Activated CD4-positive, alpha-beta T cell treated with anti-CD3 and anti-CD28 coated beads for 4 hours (primary cell): ENCODE measurements at places on chromosomes 1 and 21.
A peak's percentile ranks its signal among the peaks of the same experiment; 100 is the strongest.

DNA sequence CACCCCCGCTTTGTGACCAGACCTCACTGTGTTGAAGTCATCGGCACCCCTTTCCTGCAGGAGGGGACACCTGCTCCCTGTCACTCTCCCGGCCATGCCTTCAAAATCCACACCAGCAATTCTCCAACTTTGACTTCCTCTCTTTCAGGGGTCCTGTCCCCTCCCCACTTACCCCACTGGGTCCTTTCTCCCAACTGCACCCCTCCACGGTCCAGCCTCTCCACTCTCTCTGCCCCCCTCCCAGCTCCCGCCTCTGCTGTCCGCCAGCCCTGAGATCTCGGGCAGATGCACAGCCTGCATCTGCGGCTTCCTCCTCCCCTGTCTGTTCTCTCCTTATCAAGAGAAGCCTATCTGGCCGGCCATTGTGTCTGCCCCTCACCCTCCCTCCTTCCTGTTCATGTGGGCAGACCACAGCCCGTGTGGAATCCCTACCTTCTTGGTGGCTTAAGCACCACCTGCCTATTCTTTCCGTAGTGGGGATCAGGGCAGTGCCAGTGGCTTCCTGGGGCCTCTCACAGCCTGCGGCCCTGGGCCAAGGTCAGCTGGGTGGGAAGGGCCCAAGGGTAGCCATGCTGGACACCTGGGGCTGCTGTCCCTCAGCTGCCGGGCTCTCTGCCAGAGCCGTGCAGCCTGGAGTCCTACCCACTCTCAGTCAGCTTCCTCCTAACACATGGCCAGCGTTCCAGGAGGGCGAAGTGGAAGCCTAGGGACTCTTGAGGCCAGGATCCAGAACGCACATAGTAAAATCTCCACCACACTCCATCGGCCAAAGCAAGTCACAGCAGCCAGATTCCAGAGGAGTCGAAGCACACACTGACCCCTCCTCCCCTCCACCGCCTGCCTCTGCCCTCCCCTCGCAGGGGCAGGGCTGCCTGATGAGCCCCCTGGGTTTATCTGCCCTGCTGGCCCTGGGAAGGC lies 5.1 kb upstream of the HES4 start:
- no peak for DNase-seq

DNA sequence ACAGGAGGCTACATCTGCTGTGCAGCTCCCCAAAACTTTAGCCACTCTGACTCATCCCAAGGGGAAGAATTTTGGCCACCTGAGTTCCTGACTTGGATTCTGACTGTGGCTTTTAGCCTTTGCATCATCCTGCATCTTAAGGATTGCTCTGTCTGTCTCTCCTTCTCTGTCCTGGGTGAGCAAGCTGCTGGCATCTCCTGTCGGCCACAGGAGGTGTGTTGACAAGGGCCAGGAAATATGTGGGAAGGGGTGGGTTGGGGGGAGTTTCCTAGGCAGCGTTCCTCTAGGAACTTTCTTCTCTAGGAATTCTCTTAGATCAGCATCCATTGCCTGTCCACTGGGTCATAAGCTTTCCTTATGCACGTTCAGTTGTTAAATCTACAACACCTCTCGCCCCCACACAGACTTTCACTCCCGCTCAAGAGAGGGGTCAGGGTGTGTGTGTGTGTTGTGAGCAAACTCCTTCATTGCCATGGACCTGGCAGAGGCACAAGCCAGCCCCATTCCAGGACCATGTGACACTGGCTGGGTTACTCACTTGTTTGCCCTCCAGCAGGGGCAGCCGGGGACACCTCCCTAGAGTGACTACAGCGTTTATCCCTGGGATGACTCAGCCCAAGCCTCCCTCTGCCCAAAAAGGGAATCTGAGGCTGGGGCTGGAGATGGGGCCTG lies 145.0 kb upstream of the DUSP10 start:
- no peak for DNase-seq

GRCh38 chr1:44881011-44881632 lies 38.1 kb upstream of the PTCH2 start:
- DNase-seq, result no peak

DNA sequence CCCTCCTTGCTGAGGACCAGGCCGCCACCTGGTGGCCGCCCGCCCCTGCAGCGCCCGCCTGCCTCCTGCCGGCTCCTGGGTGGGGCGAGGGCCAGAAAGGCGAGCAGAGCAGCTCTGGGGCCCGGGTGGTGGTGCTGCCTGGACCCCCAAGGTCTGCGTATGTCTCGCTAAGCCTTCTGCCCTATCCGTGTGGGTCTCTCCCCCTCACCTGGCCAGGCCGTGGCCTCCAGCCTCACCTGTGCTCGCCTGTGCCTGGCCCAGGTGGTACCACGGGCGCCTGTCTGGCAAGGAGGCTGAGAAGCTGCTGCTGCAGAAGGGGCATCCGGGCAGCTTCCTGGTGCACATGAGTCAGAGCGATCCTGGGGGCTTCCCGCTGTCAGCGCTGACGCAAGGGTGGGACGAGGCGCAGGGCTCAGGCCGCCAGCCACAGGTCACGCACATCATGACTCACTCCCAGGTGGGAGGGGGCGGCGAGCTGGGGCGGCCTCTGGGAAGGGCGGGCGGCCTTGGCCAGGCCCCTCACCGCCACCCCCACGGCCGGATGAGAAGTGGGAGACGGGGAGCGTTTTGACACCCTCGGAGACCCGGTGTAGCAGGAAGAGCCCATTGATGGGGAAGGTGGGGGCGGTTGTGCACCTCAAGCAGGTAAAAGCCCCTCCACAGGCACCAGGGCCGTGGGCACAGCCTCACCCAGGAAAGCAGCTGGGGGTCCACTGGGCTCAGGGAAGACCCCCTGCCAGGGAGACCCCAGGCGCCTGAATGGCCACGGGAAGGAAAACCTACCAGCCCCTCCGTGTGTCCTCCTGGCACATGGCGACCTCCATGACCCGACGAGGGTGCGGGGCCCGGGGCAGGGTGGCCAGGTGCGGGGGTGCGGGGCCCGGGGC lies 9.9 kb downstream of the RNF223 start:
- peak; percentile 94 for DNase-seq

GRCh38 chr21:26106562-26106961 lies 64.0 kb downstream of the APP start:
- DNase-seq, result no peak

DNA sequence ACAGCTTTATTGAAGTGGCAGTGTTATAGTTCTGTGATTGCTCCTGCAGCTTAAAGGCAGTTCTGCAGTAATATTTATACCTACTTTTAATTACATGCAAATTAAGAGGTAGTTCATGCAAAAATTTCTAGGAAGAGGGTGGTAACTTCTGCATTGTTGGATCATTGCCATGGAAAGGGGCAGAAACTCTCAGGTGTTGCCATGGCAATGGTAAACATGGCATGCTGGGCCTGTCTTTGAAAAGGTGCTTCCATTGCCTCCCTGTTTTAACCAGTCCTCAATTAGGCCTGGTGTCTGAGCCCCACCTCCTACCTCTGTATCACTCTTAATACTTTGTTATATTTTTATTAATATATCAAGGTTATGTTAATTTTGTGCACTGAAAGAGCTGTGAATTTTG lies 104.7 kb downstream of the DISC1 start:
- no peak for DNase-seq

DNA sequence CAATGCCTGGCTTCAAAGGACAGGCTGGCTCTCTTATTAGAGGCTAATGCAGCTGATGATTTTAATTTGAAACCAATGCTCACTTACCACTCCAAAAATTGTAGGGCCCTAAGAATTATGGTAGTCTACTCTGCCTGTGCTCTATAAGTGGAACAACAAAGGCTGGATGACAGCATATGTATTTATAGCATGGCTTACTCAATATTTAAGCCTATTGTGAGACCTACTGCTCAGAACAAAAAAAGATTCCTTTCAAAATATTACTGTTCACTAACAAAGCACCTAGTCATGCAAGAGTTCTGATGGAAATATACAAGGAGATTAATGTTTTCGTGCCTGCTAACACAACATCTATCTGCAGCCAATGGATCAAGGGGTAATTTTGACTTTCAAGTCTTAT lies 73.8 kb upstream of the DUSP10 start:
- no peak for DNase-seq

- no peak for DNase-seq
These were observed 27.5 kb upstream of the JUN start for GRCh38 chr1:58811303-58811702.
